Calu3 (cell line): ENCODE measurements at places on chromosomes 1 and 21. TPM values are rescaled to one million over a fixed set of nuclear protein-coding genes. Genes with fewer than 3 reads are reported as not detected.

Gene MROH9
- total RNA-seq = not detected in 2 replicates

Gene ESRRG
- total RNA-seq = 0.76 and 1.3 TPM in 2 replicates

DNA sequence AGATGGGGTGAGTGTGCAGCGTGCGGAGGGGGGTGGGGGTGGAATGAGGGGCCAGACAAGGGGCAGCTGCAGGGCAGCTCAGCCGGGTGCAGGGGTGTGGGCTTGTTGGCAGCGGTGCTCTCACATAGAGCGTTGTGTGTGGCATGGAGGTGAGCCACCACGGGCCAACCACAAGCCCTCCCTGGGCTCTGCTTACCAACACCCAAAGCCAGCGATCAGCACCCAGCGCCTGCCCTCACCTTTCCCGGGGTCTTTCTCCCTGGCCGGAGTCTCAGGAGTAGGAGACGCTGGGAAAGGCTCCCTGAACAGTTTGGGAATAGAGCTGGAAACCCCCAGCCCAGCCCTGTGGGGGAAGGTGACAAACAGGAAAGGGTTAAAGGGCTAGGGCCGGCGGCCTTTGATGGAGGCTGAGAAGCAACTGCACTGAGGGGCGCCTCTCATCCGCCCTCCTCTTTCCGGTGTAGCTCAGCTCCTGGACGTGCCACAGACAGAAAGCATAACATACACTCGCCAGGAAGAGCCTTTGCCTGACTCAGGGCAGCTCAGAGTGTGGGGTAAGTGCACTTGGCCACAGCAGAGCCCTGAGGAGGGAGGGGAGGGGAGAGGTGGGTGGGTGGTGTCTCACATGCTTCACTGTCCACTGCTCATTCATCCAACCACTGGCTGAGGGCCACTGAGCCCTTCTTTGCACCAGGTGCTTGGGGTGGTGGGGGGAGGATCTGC lies 577 bp downstream of the IKBKE start:
- peak; percentile 16 for DNase-seq

- DNase-seq = no peak
Observed at GRCh38 chr1:10597492-10598388, 123.0 kb downstream of the PEX14 start.
